ENCODE measurements at places on chromosomes 1 and 21. TPM values are rescaled to one million over a fixed set of nuclear protein-coding genes. Genes with fewer than 3 reads are reported as not detected.

CSF1 gene
- 31.5 TPM for total RNA-seq

GRCh38 chr1:35466120-35466519, 91.1 kb downstream of the KIAA0319L start:
- DNase-seq, result no peak

GRCh38 chr1:201554789-201555592, 16.1 kb downstream of the NAV1 start:
- DNase-seq, result no peak

DNA sequence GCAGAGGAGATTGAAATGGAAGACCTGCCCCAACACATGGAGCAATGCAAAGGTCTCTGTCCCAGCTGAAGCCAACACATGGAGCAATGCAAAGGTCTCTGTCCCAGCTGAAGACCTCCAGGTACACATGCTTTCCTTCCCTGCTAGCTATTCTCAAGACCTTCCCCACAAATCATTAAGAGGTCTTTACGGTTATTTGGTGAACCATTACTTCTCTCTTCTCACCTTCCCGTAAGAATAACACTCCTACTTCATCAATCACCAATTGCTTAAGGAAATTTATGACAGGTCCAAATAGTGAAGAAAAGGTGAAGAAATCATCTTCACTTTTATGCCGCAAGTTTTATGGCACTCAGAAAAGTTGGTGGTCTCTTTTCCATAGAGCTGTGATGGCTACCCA, 138.8 kb downstream of the NTPCR start:
- no peak for DNase-seq

- DNase-seq, result peak; percentile 56
Observed at GRCh38 chr1:7549277-7550161, 221.6 kb upstream of the VAMP3 start.

Measured in GM12878 (cell line).